ENCODE measurements at places on chromosomes 1 and 21.

DNA sequence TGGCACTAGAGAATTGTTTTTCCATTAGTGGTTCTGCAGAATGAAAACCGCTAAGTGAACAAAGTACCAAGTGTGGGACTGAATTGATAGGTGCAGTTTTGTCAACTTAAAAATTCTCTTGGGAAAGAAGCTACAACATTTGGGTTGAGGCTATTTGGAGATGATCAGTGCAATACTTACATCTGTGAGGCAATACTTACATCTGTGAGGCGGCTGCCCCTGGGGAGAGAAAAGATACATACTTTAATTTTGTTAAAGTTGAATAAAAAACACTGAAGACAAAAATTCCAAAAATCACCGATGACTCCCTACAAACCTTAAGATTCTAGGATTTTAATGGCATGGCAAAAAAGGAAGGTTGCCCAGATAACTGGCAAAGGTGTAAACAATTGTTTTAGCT, 1.7 kb downstream of the CFAP410 start:
- DNase-seq, result no peak

DNA sequence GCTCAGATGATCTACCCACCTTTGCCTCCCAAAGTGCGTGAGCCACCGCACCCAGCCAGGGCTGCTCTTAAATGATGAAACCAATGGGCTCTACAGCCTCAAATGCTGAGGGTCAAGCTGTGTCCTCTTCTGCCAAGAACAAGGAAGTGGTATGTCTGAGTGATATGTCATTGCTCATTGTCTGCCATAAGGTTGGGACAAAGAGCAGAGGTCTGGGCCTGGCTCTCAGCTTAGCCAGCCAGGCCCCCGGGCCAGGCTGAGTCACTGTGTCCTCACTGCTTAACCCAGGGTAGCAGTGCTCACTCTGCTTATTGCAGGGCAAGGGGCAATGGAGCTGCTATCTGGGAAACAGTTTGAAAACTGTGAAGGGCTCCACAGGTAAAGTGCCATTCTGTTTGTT, 8.3 kb upstream of the ETS2 start:
- DNase-seq, result no peak

DNA sequence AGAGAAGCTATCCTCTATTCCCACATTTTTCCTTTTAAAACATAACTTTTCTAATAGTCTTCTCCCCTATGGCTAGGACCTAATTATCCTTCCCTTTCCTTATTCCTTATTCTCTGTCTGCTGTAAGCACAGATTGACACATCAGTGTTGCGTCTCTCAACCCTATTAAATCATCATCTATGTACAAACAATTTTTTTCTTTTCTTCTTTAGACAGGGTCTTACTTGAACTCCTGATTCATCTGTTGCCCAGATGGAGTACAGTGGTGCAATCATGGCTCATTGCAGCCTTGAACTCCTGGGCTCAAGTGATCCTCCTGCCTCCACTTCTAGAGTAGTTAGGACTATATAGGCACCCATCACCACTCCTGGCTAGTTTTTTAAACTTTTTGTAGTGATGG, 8.3 kb downstream of the KLHDC9 start:
- no peak for DNase-seq

- DNase-seq, result no peak
These were observed 220.0 kb upstream of the GREM2 start for GRCh38 chr1:240831922-240832321.

DNA sequence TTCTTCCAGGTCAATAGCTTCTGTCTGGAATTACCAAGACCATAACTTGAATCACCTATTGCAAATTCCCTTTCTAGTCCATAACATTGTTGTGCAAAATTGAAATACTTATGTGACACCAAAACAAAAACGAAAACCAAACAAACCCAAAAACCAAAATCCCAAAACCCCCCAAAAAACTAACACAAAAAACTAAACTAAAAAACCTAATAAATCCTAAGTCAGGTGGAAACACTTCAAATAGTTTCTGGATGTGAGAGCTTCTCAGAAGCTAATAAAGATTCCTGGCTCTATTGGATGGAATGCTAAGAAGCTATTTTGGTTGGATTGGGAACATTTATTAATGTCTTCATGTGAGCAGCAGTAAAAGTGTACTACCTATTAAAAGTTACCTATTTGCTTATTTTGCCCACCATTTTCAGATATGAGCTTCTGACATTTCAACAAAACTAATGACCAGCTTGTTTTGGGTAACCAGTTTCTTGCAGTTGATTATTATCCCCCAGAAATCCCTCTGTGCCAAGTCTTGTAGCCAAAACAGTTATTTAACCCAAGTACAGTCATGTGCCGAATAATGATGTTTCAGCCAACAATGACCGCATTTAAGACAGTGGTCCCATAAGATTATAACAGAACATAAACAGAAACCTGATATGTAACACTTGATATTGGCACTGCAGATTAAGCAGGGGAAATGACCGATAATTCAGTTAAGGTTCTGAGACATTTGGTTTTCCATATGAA, 76.4 kb downstream of the LTN1 start:
- DNase-seq, result no peak

DNA sequence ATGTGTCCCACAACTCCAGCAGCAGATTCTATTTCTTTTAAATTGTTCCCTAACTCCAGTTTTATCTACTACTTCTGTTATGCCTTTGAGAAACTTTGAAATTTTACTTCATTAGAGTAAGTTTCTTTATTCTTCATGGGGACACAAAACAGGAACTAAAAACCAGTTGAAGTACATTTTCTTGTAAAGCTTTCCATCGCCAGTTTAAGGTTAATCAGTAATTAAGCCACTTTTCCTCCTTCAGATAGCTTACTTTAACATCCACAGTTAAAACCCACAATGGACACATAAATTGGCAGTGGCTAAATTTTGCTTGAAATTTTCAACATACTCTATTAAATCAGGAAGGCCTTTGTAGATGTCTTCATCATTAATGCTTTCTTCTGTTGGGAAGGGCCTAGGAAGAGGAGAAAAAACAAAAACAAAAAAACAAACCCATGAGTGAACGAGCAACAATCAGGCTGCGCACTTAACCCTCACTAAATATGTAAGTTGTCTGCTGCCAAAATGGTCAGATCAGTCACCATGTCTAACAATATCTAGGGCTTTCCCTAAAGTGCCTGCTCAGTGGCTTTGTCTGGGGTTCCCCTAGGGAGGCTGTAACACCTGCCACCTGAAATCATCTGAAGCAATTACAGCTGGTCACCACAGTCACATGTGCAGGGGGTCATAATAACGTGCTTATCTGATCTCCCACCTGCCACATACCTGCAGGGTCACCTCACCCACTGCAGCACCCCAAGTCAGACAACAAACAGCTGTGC, 187.9 kb downstream of the VAV3 start:
- DNase-seq, result no peak

DNA sequence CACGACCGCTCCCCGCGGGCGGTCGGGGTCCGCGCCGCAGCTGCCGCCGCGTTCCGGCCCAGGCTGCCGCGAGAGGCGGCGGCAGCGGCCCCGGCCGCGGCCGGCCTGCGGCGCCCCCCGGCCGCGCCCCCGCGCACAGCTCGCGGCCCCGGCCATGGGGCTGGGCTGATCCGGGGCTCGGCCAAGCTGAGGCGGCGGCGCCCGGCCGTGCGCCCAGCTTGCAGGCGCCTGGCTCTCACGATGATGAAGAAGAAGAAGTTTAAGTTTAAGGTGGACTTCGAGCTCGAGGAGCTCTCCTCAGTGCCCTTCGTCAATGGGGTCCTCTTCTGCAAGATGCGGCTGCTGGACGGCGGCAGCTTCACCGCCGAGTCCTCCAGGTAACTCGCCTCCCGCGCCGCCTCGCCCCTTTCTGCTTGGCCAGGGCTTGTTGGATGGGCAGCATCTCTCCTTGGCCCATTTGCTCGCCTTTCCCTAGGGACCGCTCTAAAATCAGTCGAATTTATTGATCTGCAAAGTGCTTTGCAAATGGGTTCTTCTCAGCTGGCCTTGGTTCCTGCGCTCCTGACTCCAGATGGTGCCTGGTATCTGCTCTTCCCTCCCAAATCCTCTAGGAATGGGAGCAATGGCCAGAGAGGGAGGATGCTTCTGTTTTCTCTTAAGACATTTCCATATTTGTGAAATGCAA, 431 bp downstream of the EEIG2 start:
- no peak for DNase-seq
